ENCODE measurements at places on chromosomes 3 and 15.

GRCh38 chr15:62847900-62848489 lies 194.6 kb upstream of the TPM1 start:
- DNase-seq = peak; percentile 62

DNA sequence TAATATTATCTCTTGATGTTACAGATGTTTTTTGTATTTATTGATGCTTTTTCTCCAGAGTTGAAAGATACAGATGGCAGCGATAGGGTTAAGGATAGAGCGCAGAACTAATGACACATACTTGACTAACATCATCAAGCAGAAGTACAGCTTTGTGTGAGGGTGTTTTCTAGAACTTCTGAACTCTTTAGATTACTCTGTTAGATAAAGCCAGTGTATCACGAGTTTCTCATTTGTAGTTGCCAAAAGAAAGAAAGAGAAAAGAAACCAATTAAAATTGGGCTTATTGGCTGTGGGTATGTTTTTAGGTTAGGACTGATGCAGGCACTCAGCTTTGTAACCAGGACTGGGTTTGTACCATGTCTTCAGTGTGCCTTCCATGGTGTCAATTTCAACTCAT lies 6.6 kb upstream of the GPR171 start:
- no peak for DNase-seq

- no peak for DNase-seq
Measured at GRCh38 chr3:40586901-40587300, 62.1 kb downstream of the ZNF621 start.

DNA sequence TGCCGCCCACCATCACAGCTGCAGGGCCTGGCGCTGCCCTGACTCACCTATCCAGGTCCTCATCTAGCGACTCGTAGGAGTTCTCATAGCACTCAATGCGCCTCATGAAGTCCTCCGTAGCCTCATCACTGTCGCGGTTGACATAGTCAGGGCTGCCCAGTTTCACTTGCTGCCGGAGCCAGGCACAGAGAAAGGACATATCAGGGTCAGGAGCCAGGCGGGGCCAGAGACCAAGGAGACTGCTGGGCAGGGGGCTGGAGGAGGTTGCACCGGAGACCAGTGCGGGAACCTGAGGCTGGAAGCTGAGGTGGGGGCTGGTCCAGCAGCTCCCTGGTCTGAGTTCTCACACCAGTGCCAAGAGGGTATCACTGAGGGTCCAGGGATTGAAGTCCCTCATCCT lies 18.2 kb downstream of the PFKFB4 start:
- no peak for DNase-seq

DNA sequence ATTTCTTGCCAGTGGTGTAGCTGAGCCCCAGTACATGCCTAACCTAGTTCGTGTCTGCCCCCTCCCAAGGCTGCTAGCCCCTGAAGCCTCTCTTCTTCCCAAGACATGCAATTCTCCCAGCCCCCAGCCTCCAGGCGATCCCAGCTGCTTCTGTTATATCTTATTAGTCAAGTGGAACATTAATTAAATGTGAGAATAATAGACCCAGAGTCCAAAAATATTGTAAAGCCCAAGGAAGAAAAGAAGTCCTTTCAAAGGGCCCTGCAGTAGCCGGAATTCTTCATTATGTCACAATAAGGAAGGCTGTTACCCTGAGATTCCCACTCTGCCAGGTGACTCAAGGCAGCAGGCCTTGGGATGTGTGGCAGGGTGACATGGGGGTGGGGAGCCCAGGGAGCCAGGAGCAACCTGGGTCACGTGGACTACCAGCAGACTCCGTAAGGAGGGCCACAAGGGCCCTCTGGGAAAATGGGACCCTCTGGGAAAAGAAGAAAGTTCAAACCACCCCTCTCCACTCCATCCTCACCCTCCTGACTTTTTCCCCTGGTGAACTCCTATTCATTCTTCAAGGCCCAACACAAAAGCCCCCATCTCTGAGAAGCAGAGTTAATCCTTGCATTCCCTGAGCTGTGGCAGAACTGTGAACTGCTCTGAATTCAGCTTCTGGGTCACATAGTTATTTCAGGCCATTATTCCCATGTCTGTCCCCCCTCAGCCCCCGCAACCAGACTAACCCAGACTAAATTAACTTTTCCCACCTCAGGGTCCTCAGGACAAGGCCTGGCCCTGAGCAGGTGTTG lies 21.8 kb upstream of the TRH start:
- no peak for DNase-seq

GRCh38 chr15:60373745-60374144 lies 24.0 kb downstream of the ANXA2 start:
- DNase-seq = no peak

- DNase-seq = no peak
Measured at GRCh38 chr15:70092464-70093027, 5.2 kb downstream of the TLE3 start.

Measured in glomerular endothelial cell (primary cell).